ENCODE measurements at places on chromosomes 1 and 21. TPM values are rescaled to one million over a fixed set of nuclear protein-coding genes. Genes with fewer than 3 reads are reported as not detected.
A peak's percentile ranks its signal among the peaks of the same experiment; 100 is the strongest.

DNA sequence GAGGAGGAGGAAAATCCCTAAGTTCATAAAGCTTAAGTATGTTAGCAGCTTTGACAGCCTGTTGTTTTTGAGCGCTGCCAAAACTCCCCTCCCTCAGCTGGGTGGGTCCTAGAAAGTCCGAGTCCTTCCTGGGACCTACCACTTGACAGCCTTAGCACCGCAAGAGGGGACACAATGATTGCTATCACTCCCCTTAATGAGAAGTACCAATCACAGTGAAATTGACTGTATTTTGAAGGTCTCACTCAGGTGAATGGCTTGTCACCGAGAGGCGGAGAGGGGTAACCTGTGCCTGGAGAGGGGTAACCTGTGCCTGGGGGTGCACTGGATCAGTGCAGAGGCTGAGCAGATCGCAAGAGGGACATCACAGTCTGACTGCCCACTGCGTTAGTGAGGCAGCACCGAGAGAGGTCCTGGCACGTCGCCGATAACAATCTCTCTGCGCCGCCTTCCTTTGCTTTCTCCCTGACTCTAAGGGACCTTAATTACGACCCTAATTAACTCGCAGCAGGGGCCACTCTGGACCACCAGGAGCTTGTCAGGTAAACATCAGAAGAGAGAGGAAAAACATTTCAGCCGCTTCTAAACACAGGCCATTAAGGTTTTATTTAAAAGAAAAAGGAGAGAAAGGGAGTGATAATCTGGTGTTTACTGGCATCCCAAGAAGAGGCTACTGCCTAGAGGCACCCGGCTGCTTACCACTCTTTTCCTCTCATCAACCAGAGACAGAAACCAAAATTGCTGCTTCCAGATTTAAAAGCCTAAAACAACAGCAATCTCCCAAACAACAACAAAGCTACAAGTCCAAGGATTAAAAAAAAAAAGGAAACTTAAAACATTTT is 25.7 kb upstream of the KCNK1 start:
- no peak for DNase-seq

DNA sequence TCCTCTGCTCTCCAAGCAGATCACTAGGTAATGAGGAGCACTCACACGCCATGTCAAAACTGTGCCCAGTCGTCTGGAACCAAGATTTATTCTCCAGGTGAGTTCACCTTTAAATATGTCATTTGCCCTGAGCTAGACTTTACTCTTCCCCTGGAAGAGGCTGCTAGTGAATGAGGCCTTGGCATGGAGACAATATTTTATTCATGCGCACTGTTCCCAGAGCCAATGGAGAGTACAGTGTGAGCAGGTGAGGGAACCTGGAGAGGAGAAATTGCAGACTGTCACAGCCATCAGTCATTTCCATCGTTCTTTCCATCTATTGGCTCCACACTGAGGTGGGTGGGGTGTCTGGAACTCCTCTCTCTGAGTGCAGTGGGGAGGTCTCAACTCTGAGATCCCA is 333.6 kb downstream of the KCNH1 start:
- no peak for DNase-seq

- no peak for DNase-seq
Observed at GRCh38 chr1:11960276-11960675, 20.0 kb upstream of the MFN2 start.

GRCh38 chr1:79716447-79716846 is 709.9 kb upstream of the ADGRL4 start:
- DNase-seq: no peak

DNA sequence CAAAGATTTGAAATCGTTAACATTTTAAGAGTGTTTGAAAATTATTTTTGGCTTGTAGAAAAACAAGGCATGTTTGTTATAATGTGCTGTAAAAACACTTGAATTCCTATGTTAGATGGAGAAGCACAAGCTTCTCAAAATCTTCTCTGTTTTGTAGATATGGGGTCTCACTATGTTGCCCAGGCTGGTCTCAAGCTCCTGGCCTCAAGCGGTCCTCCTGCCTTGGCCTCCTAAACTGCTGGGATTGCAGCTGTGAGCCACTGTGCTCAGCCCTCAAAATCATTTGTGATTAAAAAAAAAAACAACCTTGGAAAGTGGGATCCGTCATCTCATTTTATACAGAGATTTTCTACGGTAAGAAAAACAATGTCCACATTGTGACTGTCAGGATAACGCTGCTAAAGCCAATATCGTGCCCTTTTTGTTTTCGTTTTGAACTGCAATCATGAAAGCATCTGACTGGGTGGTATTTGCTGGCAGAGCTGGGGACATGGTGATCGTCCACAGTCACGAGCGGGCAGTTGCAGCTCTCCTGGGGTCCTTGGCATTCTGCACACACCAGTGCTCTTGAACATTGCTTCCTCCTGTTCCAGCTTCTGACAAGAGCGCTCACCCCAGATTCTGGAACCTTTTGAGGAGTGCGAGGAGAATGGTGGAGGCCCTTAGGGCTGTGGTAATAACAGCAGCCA is 112.5 kb downstream of the PGBD5 start:
- DNase-seq: no peak

GRCh38 chr1:92219028-92219427 is 1.3 kb downstream of the C1orf146 start:
- no peak for DNase-seq

DNA sequence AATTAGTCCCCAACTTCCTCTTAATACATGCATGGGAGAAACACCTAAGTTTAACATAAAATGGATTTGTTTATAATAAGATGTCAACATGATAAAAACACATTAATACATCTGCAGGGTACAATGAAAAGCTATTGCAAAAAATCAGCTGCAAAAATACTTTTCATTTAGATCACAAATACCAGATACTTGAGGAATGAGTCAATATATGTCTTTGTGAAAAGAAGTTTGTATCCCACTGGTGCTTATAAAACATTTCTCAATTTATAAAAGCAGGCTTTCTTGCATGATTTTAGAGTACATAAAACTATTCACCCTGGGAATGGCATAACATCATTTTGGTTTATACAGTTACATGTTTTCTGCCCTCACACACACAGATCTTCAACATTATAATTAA is 18.6 kb upstream of the PRKAA2 start:
- no peak for DNase-seq

DNA sequence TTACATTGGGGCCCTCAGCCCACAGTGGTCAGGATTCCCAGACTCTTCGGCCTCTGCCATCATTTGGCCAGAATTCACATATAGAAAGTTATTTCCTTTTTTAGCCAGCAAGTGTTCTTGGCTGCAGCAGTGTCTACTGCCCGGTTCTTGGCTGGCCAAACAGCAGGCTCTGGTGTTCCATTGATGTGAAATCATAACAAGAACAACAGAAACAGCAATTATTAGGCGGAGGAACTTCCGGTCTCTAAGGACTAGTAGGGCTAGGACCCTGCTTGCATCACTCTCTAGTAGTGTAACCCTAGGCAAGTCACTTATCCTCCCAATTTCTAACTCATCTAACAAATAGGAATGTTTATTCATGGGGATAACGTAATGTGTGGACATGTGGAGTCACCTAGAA is 8.7 kb upstream of the GJA5 start:
- no peak for DNase-seq

- DNase-seq: no peak
Observed at GRCh38 chr1:232627171-232627570, 2.8 kb downstream of the SIPA1L2 start.

DNA sequence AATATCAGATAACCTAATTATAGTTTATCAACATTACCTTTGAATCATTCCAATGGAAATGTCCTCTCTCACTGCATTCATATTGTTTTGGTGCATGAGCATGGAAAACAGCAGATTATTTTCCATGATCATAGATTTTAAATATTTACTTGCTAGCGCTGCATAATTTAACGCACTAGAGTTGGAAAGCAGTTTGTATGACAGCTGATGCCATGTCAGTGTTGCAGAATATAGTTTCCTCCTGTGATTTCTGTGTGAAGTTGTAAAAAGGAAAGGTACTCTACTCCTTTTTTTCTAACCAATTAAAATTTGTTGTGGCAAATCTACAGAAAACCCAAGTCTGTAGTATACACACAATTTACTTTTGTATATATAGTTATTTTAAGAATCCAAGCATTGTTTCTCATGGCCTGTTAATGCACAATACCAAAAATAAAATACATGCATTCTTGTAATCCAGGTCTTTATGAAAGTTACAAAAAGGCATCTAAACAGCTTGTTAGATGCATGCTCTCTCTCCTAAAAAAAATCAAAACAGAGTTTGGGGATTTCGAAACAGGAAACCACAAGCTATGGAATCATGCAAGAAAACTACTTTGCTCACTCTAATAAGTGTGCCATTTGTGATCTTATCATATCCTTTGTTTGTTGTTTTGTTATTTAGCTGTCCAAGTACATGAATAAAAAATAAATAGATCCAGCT is 1.9 kb upstream of the ATG4C start:
- no peak for DNase-seq

- DNase-seq: peak; percentile 71
Observed at GRCh38 chr1:232629250-232630046, 485 bp downstream of the SIPA1L2 start.

DNA sequence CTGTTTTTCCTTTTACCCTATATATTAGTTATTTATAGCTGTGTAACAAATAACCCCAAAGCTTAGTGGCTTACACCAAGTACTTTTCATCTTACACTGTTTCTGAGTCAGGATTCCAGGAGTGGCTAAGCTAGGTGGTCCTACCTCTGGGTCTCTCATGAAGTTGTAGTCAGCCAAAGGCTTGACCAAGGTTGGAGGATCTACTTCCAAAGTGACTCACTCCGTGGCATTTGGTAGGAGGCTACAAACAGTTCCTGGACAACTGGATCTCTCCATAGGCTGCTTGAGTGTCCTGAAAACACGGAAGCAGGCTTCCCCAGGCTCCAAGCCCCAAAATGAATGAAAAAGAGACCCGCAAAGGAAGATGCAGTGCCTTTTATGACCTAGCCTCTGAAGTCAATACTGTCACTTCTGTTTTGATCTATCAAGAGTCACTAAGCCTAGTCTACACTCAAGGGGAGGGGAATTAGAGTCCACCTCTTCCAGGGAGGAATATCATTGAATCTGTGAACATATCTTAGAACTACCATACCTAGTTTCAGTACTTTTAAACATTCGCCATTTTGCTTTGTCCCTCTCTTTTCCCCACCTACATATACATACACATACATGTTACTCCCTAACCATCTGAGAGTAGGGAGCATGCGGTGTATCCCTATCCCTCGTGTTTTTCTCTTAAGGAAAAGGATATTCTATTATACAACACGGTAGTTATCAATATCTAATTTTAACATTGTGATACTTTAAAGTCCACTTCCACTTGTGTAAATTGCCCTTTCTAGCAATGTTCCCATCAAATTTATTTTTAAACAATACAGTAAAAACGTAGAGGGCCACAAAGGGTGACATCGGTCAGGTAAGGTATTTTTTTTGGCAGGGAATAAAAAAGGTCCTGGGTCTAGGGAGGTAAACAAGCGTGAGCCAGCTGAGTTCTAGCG is 67.2 kb downstream of the SLC35A3 start:
- no peak for DNase-seq

GRCh38 chr1:68175621-68176398 is 56.5 kb downstream of the WLS start:
- no peak for DNase-seq

DNA sequence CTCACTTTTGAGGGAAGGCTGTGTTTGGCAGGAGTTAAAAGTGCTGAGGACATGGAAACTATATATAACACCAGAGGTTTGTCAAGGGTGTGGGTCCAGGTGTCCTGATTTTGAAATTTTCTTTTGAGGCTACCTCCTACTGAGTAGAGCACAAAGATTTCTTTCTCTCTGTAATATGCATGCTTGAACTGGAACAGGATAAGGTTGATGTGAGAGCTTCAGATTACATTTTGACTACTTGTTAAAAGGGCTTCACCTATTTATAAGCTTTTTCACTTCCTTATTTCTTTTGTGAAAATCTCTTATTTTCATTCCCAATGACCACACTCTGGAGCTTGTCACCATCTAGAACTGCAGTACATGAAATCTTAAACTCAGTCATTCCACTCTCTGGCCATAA is 59.8 kb upstream of the PLA2G4A start:
- DNase-seq: no peak

DNA sequence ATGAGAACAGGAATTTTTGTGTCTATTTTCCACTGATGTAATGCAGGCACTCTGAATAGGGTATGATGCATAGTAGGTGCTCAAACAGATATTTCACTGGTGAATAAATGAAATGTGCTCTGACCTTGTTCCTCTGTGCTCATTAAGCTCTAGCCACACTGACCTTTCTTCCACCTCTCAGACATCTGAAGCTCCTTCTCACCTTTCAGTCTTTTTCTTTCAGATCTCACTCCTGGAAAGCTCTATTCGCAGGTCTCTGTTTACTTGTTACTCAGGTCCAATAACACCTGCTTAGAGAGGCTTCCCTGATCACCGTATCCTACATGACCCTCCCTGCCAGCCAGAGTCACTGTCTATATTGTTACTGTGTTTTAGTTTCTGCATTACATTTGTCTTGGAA is 59.2 kb upstream of the IVNS1ABP start:
- no peak for DNase-seq

- DNase-seq: no peak
Observed at GRCh38 chr1:199867601-199868000, 159.9 kb upstream of the NR5A2 start.

DNA sequence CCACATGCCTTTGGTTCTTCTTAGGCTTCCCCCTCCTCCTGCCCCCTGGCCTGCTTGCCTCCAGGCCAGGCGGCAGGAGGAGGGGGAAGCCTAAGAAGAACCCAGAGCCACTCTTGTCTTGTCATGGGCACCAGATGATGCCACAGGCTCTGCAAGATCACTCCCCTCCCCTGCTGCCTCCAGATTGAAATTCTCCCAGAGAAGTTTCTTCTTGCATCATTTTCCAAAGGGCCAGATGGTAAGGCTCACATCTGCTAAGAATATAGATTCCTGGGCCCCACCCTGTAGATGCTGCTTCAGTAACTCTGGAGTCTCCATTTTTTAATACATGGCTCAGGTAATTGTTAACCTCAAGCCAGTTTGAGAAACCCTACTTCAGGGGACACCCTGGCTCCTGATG is 60.8 kb downstream of the FAM163A start:
- no peak for DNase-seq

GRCh38 chr1:47180603-47181094 is 9.2 kb downstream of the PDZK1IP1 start:
- DNase-seq: no peak

ZFP69 gene
- 3.6 TPM for total RNA-seq

TAS1R1 gene
- total RNA-seq: 0.27 TPM

TMEM269 gene
- not detected for total RNA-seq

LAX1 gene
- 3.0 TPM for total RNA-seq

AMY2A gene
- total RNA-seq: not detected

LMO4 gene
- total RNA-seq: 53.0 TPM

ITPKB gene
- 42.3 TPM for total RNA-seq

DMRTA2 gene
- not detected for total RNA-seq

SLC1A7 gene
- 0.68 TPM for total RNA-seq

ZNF648 gene
- total RNA-seq: not detected

TSPAN1 gene
- total RNA-seq: 68.9 TPM

TFAP2E gene
- 2.2 TPM for total RNA-seq
